ENCODE measurements at places on chromosomes 13 and 19.

DNA sequence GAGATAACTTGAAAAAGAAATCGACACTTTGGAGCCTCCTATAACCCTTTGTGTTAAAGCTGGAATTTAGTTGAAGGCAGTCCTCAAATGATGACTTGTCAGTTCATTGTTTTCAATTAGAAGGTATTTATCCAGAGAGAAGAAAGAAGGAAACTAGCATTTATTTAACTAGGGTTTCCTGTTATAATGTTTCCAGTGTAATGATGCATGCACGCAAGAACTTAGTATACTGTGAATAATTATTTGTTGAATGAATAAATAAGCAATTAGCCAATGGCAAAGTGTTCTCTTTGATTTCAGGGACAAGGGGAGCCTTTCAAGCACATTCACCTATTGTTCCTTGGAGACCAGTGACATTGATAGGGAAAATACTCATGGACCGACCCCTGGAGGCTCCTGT lies 307.4 kb downstream of the KLF5 start:
- no peak for DNase-seq

DNA sequence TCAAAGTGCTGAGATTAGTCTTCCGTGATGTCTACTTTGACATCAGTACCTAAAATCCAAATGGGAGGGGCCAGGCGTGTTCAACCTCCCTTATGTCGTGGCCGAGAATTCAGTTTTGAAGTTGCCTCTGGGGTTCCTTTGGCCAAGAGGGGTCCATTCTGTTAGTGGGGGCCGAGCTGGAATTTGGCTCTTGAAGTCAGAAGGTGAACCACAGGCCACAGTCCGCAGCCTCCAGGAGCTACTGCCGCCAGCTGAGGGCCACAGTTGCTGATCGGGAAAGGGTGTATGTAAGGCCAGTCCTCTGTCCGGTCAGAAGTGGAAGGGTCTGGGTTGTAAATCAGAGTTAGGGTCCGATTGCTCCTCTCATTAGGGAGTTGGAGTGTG lies 31.0 kb downstream of the ATP11A start:
- DNase-seq: no peak

GRCh38 chr13:25110956-25111584 lies 15.1 kb downstream of the PABPC3 start:
- no peak for DNase-seq

- DNase-seq: no peak
Measured at GRCh38 chr19:24052811-24053210, 34.2 kb upstream of the ZNF254 start.
